ENCODE measurements at places on chromosomes 4 and X.
A peak's percentile ranks its signal among the peaks of the same experiment; 100 is the strongest.

DNA sequence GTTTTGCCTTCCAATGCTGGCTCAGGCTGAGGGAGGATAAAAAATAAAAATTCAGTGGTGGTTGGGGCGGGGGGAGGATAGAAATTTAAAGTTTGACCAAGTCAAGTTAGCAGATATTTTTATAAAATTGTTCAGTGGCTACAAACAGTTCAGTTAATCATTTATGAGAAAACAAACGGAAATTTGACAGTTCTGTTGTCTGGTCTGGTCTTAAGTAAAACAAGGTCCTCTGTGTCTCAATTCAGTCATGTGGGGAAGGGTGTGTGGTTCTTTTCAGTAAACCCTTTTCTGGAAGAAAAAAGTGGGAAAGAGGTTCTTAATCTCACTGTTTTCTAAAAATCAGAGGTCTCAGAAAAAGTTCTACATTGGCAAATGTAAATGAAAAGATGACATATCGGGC is 409.1 kb upstream of the SPANXN4 start:
- DNase-seq = no peak

DNA sequence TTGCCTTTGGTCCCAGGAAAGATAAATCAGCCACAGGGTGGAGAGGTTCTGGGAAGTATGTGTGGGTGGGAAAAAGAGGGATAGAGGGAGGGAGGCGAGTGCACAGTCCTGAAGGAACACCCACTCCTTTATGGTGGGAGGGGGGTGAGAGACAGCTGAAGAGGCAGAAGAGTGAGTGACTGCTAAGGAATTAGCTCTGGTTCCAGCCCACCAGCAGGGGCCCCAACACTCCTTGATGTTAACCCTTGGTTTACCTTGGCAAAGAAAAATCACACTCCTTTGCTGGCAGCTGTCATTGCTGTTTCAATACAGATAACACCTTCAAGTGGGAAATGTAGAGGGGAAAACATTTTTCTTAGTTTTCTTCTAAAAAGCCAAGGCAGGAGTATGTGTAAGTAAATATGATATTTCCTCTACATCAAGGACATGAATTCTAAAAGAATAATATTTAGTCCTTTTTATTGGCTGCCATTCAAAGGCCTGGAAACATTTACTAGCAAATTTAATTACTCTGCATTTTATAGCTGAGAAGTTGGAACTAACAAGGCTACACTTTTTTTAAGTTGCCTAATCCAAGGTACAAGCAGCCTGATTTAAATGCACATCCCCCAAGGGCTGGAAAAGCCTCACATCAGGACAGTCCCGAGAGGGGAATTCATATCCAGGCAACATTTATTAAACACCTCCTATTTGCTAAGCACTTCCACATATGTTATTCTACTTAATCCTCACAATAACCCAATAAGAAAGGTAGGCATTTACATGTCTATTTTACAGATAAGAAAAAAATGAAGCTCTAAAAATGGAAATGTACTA is 81.7 kb downstream of the HS6ST2 start:
- DNase-seq = no peak

DNA sequence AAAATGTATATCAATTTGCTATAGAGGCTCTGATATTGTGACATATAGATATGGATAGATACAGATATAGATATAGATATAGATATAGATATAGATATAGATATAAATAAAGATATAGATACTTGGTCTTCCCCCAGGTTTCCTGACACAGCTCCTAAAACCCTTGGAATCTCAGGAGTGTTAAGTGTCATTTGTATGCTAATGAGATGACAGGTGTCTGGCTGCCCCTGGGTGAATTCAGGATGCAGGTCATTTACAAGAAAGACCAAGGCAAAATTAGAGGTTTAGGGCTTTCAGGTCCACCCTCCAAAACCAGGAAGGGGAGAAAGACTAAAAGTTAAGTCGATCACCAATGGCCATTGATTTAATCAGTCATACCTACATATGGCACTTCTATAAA is 1034.8 kb downstream of the PDHA2 start:
- DNase-seq = no peak

DNA sequence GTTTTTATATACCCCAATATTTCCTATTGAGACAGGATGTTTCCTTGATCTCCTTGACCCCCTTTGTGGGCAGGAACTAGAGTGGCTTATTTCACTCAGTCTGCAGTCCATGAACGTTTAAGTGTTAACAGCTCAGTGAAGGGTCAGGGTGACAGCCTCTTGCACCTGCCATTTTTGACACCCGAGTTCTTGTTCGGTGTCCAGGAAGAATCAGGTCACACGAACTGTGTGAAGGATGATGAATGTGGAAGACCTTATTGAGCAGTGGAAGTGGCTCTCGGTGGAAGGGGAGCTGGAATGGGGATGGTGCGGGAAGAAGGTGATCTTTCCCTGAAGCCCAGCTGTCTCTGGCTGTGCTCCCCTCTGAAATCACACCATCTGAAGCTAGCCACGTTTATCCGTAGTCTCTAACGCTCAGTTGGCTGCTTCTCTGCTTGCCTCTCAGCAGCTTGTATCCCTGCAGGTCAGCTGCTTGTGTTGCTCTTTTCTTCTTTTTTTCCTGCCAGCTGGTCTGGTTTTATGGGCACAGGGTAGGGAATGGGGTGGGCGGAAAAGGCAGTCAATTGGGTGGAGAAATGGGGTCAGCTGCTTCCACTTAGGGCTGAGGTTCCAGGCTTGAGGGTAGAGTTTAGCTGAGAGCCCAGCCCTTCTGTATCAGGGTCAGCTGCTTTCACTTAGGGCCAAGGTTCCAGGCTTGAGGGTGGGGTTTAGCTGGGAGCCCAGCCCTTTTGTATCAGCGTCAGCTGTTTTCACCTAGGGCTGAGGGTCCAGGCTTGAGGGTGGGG is 29.0 kb upstream of the CCNG2 start:
- DNase-seq = peak; percentile 19

DNA sequence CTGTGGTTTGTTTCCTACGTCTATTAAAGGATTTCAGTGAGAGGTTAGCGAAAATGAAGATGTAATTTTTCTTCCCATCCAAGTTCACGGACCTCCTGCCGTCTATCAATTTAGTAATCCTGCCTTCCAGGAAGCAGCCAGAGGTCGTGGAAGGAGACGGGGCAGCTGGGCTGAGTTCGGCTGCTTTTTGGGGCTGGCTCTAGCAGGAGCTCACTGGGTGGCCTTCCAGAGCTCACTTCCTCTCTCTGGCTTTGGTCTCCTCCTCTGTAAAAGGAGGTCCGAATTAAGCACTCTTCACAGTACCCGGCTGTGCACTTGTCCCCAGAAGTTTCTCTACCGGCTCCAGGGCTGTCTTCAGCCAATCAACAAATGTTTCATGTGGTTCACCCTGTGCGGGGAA is 295.4 kb downstream of the BCOR start:
- no peak for DNase-seq

DNA sequence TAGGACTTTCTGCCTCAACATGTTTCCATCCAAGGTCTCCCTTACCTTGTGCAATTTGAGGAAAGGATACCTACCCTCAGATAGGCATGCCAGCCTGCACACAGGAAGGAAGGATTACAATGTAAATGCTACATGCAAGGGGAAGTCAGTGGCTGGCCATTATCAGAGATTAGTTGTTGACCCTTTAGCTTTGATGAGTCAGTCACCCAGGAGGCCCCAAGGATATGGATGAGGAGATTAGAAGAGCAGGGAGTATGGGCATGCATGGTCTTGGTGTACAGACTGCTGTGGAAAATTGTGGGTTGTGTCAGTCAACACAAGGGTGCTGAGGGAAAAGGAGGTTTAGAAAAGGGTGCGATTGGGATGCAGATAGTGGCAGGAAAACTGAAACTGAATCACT is 92.0 kb downstream of the GUCY2F start:
- no peak for DNase-seq
